ENCODE measurements at places on chromosomes 6 and 20.

GRCh38 chr6:157097255-157097955 is 225.9 kb downstream of the TMEM242 start:
- DNase-seq, result no peak

- no peak for DNase-seq
These were observed 1.2 kb downstream of the BRPF3 start for GRCh38 chr6:36197739-36198221.

- DNase-seq, result peak; percentile 89
These were observed 174.0 kb downstream of the GJA10 start for GRCh38 chr6:90068264-90068663.

GRCh38 chr6:63795006-63795405 is 159.4 kb downstream of the PHF3 start:
- DNase-seq, result no peak

Data from renal cortical epithelial cell (primary cell).